Activated CD4-positive, alpha-beta T cell treated with anti-CD3 and anti-CD28 coated beads for 1 hour (primary cell): ENCODE measurements at places on chromosomes 6 and 20.

DNA sequence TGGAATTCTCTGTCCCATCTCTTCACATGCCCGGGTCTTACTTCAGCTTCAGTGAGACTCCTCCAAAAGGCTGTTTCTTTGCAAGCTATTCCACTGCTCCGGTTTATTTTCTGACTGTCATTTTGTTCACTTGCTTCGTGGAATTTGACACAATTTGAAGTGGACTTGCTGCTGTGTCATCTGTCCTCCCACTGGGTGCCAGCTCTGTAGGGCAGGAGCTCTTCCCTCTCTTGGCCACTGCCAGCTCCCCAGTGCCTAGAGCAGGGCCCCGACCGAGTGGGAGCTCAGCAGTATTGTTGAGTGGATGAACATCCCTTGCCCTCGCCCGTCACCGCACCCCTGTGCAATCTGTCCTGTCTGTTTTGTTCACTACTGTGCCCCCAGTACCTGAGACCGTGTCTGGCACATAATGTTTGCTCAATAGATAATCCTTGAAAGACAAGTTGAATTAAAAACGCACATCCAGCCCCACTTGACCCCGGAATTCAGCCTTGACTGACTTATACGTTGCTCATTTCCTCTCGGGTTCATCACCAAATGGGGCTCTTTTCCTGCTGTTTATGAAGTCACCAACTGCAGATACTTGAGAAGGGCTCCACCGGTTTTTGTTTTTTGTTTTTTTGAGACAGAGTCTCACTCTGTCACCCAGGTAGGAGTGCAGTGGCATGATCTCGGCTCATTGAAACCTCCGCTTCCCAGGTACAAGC is 170.3 kb upstream of the KCNG1 start:
- no peak for DNase-seq

GRCh38 chr6:25192590-25193459 is 86.3 kb upstream of the CARMIL1 start:
- DNase-seq: no peak

DNA sequence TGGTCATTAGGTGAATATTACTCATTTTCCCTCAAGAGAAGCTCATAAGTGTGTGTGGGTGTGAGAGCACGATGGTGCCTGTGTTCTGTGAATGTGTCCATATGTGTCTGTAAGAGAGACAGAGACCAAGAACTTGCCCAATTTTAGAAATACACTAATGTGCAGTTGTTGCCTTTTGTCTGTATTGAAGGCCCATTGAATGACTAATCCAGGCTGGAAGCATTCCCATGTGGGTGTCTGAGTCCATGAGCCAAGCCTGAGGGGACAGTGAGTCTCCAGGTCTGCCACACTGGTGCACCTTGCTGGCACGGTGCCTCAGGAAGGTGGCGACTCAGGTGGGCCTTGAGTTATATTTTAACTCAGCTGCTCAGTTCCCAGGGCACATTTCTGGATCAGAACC is 25.5 kb upstream of the ASXL1 start:
- no peak for DNase-seq

DNA sequence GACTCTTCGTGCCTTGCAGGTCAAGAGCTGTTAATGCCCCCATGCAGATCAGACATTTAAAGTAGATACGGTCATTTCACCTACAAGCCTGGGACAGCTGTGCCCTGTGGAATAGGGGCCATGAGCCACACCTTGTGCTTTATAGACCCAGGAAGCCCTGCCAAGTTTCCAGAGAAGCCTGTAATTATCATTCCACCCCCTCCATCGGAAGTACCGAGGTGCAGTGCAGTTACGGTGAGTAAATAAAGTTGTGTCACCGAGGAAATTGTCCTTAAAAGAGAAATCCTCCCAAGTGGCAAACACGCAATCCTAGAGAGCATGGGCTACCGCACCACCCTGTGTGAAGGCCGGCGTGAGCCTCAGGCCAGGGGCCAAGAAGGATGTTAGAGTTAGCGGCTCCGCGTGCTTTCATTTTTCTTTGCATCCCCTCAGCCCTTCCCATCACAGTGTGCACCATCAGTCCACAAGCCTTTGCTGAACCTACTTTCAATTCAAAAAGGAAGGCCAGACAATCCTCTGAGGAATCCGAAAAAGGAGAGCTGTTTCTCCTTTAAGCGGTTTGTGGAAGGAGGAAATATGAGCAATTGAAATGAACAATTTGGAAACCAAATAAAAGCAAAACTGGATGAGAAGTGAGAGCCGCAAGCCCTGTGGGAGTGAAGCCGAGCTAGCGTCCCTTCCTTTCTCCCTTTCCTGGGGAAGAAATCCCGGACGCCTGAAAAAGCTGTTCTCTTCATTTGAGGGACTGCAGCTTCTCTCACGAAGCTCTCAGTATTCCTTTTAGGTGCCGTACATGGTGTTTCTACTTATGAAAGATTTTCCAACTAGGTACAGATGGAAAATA is 183.3 kb upstream of the PDE10A start:
- DNase-seq: no peak

DNA sequence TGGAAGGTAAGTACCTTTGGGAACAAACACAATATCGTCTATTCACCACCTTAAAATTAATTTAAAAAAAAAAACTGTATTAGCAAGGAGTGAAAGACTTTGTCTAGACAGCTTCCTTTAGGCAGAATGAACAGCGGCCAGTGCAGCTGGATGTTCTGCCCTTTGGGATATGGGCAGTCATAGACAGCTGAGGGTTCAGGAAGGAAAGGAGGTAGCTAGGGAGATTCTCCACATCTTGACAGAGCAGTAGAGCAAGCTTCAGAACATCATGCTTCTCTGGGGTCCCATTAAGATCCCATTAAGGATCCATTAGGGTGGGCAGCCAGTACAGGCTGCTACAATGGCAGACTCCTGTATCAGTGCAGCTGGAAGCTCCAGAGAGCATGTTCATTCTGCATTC is 46.5 kb upstream of the PLCB4 start:
- DNase-seq: no peak

DNA sequence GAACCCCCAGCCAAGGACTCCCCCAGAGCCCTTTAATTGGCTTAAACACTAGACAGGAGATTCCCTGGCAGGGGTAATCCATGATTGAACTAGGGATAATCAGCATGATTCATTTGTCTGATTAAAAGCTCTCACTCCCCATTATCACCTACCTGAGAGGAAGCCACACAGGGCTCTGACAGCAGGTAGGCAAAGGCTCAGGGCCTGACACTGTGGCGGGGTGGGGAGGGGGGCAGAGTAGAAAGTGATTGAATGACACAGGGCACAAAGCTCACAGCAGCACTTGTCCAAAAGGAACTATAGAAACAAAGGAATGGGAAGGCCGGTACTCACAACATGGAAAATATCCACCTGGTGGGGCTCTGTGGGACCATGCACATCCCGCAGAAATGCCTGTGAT is 231.6 kb downstream of the MAFB start:
- DNase-seq: no peak

GRCh38 chr20:51636123-51636522 is 93.6 kb upstream of the NFATC2 start:
- no peak for DNase-seq

GRCh38 chr6:140854318-140854717 is 1278.4 kb upstream of the GJE1 start:
- no peak for DNase-seq

DNA sequence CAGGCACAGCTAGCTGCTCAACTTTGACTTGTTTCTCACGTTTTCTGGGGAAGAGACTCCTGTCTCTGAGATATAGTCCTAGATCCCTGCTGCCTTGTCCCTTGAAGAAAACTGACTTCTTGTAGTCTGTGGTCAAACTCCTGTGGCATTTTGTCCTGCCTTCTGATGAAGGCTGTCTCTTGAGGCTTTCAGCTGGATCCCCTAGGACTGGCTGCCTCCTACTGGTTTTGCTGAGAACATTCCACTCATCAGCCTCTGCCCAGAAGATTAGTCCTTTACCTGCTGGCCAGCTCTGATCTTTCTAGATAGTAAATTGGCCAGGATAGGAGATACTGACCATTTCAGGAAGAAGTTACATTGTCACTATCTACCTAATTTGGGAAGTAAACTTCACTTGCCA is 71.9 kb upstream of the CNR1 start:
- no peak for DNase-seq

DNA sequence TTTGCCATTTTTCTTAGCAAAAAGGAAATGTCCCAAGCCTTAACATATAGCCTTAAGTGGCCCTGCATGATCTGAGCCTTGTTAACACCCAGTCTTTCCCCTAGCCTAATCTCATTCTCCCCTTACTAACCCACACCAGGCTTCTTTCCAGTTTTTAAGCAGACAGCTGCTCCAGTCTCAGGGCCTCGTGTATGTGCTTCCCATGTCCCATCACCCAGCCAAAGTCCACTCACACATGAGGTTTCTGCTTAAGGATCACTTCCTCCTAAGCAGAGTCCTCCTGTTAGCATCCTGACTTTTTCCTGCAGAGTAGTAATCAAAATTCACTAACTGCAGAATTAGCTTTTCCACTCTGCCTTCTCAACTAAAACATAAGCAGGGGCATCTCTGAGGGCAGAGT is 96.1 kb downstream of the SMLR1 start:
- DNase-seq: no peak

- DNase-seq: no peak
Observed at GRCh38 chr20:33280000-33280680, 2.9 kb upstream of the BPIFB1 start.

DNA sequence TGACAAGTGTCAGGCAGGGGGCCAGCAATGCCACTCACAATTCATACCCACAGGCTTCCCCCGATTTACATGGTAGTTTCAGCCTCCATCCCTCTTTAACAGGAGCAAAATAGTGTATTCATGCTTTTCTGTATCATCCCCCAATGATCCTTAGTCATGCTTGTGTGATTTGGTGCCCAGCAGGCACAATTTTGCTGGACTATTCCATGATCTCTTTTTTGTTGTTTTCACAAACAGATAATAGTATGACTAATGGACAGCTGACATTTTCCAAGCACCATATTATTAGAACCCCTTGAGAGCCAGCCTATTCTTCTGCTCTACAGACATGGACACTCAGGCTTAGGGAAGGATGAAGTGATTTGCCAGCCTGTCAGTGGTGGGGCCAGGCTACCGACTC is 128.2 kb upstream of the RIPOR2 start:
- DNase-seq: no peak

GRCh38 chr6:6004390-6004995 is 2.2 kb downstream of the NRN1 start:
- no peak for DNase-seq

- DNase-seq: no peak
Observed at GRCh38 chr6:13952101-13952500, 27.3 kb downstream of the RNF182 start.

DNA sequence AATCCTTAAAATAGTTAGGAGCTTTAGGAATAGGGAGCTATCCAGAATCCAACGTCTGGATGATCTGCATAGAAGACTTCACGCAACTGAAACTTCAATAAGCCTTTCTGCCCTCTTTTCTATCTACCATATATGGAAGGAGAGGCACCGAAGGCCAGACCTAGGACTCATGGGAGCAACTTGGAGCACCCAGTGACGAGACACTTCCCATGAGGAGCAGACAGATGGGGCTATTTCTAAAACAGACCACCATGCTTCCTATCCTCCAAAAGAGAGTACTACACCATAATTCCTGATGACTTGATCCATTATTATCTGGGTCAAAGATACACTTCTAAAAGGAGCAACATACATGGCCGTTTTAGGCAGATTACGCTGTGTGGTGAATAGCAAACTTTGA is 6.0 kb downstream of the RPP40 start:
- DNase-seq: no peak

DNA sequence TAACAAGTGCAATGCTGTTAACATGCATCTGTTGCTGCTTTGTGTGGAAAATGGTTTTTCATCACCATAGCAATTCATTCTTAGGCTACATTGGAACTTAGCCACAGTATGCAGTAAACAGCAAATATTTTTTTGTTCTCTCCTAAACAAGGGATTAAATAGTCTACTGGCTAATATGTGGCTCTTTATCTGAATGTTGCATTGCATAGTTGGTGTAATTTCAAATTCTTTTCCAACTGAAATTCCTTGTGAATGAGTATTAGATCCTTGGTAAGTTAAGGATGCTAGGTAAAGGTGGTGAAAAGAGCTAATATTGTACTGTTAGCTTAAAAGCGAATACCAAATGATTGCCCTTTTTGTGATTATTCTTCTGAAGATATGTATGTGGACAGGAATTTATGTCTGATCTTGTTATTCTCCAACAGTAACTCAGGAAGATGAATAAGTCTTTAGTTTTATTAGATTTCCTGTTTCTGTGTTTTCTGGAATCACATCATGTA is 958 bp downstream of the MLIP start:
- DNase-seq: no peak

DNA sequence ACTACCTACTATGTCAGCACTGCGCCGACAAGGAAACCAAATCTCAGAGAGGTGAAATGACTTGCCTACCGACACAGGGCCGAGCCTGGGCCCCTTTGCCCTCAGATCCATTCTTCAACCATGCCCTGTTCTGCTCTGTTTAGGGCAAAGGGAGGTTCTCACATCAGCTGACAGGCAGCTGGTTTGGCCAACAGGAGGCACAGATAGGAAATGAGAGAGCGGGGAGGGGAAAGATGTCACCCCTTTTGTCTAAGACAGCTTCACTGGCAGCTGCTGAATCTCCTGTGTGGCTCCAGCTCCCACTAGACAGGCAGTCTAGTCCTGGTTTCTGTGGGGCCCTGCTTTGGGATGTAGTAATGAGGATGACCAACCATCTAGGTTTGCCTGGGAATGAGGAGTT is 158.7 kb downstream of the TMEM200A start:
- no peak for DNase-seq

GRCh38 chr20:12054556-12054955 is 136.9 kb downstream of the BTBD3 start:
- DNase-seq: no peak

GRCh38 chr20:52971498-52972189 is 514 bp upstream of the TSHZ2 start:
- no peak for DNase-seq

GRCh38 chr6:150723857-150724256 is 124.2 kb downstream of the PLEKHG1 start:
- DNase-seq: no peak

DNA sequence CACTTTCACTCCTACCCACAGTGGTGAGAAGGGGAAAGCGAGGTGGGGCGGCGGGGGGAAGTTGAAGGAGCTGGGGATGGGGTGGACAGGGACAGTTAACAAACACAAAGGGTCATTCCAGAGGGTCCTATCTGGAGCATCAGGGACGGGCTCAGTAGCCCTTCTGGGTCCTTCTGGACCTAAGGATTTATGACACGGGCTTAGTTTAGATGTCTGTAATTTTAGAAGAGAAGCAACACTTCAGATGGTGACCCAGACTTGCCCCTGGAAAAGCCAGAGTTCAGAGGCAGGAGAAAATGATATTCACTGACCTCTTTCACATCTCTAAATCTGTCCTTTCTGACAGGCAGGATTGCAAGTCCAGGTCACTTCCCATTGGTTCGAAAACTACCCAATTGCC is 36.3 kb downstream of the PDE10A start:
- DNase-seq: no peak

GRCh38 chr6:83055366-83055964 is 10.2 kb downstream of the UBE3D start:
- DNase-seq: no peak

- DNase-seq: no peak
Observed at GRCh38 chr6:55016261-55016660, 158.1 kb upstream of the HCRTR2 start.

- DNase-seq: no peak
Observed at GRCh38 chr6:118876814-118877213, 17.1 kb upstream of the ASF1A start.

- no peak for DNase-seq
Observed at GRCh38 chr20:35831971-35832370, 60.2 kb downstream of the PHF20 start.

GRCh38 chr6:43228951-43229802 is at the start of gene DNPH1:
DNPH1 (minus strand) TSS chr6:43229481; CDS start chr6:43229456, 25 bp downstream.
- DNase-seq: peak; percentile 70
